Spinal cord (tissue), 10 donors: ENCODE measurements at places on chromosomes 6 and 20. TPM values are rescaled to one million over a fixed set of nuclear protein-coding genes. Genes with fewer than 3 reads are reported as not detected.

Gene OPN5
- 0.10 TPM for total RNA-seq

Gene SLC44A4
- total RNA-seq, result 0.20 TPM

Gene PRPH2
- total RNA-seq, result 9.0 TPM

GRCh38 chr6:149129371-149130077 lies 188.0 kb upstream of the TAB2 start:
- no peaks in the 10 kb centered on the region for H3K36me3 ChIP-seq
- H3K4me1 ChIP-seq, result peaks cover 8% of the 10 kb centered on the region
- no peak overlapping the region for H3K27ac ChIP-seq
- no peak overlapping the region for H3K4me3 ChIP-seq

Gene OR2B6
- not detected for total RNA-seq
